ENCODE measurements at places on chromosomes 6 and 20.

DNA sequence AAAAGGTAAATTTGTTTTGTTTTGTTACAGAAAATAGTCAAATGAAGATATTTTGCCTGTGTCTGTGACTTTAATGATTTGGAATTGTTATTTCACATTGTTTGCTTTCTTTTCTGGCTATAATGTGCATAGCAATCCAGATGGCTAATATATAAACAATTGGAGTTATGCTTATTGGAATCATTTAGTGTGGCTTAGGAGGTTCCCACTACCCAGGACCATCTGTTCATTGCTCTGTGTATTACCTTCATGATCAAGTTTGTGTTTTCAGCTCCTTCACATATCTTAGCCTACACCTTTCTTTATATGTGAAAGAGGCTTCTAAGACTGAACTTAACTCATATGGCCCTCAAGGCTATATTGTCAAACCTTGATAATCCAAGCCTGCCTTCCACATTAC, 232.9 kb downstream of the BCKDHB start:
- no peak for DNase-seq

GRCh38 chr20:40134176-40134575, 554.9 kb downstream of the MAFB start:
- DNase-seq: no peak

GRCh38 chr6:40276141-40276540, 311.0 kb downstream of the LRFN2 start:
- DNase-seq: no peak

DNA sequence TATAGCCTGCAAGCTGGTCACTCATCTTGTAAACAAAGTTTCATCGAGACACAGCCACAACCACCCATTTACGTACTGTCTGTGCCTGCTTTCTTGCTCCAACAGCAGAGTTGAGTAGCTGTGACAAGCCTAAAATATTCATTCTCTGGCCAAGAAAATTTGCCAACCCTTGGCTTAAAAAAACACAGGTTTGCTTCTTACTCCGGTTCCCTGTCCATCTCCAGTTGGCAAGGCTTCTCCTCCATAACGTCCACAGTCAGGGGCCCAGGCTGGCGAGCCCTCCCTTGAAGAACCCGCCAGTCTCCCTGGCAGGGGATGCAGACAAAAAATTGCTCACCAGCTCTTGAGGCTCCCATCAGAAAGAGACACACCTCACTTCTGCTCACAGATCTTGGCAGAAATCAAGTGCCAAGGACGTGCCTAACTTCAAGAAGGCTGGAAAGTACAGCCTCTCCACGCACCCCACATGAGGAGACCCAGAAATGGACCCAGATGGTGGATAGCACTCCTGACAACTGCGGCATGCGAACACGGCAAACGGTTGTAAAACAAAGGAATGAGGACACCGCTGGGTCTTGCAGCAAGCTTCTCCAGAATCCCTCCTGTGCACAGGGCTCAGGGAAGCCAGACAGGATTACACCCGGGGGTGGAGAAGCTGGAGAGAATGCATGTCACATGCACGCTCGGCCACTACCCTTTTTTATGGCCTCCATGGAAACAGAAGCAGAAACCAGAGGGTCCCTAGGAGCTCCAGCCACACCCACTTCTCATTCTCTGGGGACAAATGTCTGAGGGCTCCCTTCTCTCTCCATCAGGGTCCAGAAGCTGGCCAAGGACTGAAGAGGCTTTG, 59.8 kb upstream of the SIRPA start:
- no peak for DNase-seq
